ENCODE measurements at places on chromosomes 11 and 22.
A peak's percentile ranks its signal among the peaks of the same experiment; 100 is the strongest.

DNA sequence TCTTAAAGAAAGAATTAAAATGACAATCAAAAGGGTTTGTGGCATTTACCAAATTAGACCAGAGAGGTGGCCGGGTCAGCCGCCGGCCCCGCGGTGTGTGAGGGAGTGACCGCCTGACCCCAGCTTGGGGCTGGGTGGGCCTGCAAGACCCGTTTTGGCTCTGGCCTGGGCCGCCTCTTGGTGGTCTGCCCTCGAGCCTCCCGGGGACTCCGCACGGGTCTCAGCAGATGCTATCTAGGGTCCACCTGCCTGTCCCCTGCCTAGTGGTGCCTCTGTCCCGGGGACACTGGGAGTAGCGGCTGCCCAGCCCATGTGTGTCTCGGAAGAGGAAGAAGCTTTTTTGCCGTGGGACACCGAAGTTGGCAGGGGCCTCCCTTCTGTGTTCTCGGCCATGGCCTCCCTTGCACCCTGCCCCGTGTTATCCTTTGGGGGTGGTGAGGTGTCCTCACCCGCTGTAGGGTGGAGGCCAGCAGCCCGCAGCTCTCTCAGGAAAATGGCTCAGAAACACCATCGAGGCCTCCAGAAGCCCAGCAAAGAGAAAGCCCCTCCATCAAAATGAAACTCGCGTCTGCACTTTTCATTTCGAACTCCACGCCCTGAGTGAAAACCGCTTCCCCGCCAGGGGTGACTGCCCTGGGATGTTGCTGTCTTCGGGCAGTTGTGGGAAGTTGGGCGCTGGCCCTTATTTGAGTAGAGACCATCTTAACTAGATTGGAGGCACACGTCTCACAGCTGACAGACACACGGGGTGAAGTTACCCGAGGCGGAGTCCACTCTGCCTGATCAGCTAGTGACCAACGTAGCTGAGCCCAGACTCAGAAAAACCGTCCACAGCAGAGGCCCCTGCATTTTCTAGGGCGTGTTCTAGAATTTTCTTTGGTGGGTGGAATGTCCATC lies 8.0 kb downstream of the CCND1 start:
- DNase-seq, result no peak

DNA sequence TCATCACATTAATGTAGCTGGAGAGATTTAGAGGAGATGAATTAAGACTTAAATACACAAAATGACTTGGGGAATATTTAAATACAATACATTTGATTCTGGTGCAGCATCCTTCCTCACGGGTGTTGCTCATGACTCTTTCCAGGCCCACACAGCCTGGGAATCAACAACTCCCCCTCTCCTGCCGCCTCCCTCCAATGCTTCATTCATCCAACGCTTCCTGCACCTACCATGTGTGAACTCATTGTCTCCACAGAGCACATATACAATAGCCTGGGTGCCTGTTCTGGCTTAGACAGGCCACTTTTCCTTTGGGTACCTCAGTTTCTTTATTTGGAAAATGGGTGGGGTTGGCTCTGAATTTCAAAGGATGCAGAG lies 476.9 kb upstream of the CADM1 start:
- DNase-seq, result no peak

- no peak for DNase-seq
Measured at GRCh38 chr22:42131562-42131961, 952 bp upstream of the CYP2D6 start.

GRCh38 chr22:33720166-33720878 lies 200.0 kb downstream of the LARGE1 start:
- no peak for DNase-seq

- peak; percentile 77 for DNase-seq
Measured at GRCh38 chr11:35163702-35164496, 24.9 kb downstream of the CD44 start.

DNA sequence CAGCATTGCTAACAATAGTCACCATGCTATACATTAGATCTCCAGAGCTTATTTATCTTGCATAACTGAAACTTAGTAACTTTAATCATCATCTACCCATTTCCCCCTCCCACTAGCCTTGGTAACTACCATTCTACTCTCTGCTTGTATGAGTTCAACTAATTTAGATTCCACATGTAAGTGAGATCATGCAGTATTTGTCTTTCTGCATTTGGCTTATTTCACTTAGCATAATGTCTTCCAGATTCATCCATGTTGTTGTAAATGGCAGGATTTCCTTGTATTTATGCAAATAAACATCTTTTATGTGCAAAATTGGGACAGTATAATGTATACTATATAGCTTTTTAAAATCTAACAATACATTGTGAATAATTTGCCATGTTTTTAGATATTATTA lies 66.0 kb upstream of the ZBED5 start:
- DNase-seq, result no peak

- DNase-seq, result no peak
Measured at GRCh38 chr11:47981667-47982404, 1.5 kb downstream of the PTPRJ start.

DNA sequence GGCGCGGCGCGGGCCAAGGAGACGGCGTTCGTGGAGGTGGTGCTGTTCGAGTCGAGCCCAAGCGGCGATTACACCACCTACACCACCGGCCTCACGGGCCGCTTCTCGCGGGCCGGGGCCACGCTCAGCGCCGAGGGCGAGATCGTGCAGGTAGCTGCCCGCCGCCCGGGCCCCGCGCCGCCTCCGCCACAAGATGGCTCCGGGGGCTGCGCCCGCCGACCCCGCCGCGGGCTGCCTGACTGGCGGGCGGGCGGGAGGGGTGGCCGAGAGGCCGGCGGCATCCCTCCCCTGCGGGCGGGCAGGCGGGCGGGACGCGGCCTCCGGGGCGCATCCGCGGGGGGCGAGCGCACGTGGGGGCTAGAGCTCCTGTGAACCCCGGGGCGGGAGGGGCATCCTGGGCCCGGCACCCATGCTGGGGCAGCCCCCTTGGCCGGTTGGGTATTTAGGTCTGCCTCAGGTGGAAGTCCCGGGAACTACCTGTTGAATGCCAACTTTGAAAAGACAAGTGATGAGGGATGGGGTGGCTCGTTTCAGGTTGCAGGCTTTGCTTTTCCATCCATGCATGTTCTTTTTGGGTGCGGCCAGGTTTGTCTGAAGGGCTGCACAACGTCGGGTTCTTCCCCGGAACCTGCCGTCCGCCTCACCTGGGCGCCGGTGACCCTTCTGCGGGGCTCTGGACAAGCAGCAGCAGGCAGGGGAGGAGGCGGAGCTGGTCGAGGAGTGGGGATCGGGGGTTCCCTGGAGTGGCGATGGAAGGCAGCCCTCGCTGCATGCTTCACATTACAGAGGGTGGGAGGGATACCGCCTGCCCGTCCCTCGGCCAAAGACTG lies 760 bp downstream of the ZNRF3 start:
- DNase-seq, result peak; percentile 36

GRCh38 chr11:116465056-116465455 lies 307.7 kb downstream of the BUD13 start:
- no peak for DNase-seq

- DNase-seq, result no peak
Measured at GRCh38 chr11:30424321-30424720, 101.4 kb downstream of the ARL14EP start.

- DNase-seq, result no peak
Measured at GRCh38 chr11:63917692-63918506, 935 bp upstream of the RCOR2 start.

DNA sequence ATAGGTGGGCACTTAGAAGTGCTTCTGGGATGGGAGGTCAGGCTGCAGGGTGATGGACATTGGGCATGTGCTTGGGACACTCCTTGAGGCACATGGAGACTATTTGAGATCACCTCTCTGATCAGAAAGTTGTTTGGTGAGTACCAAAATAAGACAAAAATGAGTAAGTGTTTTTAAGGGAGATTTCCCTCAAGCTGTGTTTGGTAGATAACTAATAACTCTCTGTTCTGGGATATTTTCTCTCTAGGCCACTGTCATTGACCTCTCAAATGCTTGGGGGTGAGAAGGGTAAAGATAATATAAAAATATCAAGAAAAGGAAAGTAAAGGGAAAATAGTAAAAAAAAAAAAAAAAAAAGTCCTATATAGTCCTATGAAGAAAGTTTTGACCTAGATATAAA lies 117.8 kb downstream of the TEAD1 start:
- no peak for DNase-seq

DNA sequence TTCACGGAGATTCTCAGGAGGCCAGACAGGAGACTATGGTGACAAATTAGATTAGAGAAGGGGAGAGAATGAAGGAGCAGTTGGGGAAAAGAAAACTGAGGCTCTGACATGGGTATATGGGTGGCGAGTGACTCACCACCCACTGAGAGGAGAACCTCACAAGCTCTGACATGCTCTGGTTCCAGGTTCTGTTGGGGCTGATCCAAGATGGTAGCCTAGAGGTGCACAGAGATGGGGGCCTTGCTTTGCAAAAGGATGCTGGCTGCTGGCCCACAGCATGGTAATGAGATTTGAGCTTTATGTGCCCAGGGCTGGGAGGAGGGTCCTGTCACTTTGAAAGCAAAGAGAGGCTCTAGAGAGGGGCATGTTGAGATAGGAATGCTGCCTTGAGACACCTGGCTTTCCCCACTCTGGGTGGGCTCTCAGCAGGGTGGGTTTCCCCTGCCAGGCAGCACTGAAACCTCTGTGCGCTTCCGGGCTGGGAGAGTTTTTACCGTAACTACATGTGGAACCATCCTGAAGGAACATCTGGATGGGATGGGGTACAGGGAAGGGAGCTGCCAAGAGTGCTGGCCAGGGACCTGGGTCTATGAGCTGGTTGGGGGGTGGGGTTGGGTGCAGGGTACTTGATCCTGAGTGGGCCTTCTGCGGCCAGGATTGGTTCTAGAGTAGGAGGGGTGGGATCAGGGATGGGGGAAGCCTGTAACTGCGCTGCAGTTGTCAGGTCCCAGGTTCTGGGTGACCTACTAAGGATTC lies 1.2 kb upstream of the GRK2 start:
- no peak for DNase-seq

GRCh38 chr11:118961189-118961588 lies 5.1 kb downstream of the UPK2 start:
- no peak for DNase-seq

DNA sequence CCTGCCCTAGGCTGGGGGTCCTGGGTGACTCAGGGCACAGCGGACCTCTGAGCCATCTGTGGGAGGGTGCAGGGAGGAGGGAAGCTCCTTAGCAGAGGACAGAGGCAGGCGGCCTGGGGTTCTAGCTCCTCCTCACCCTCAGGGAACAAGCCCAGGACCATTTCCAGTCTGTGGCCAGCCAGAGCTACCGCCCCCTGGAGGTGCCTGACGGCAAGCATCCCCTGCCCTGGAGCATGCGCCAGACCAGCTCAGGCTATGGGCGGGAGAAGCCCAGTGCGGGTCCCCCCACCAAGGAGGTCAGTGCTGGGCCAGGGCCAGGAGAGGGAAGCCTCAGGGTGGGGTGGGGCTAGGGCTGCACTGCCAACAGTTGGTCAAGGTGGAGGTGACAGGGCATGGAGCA lies 26.0 kb upstream of the LRRC10B start:
- DNase-seq, result no peak

DNA sequence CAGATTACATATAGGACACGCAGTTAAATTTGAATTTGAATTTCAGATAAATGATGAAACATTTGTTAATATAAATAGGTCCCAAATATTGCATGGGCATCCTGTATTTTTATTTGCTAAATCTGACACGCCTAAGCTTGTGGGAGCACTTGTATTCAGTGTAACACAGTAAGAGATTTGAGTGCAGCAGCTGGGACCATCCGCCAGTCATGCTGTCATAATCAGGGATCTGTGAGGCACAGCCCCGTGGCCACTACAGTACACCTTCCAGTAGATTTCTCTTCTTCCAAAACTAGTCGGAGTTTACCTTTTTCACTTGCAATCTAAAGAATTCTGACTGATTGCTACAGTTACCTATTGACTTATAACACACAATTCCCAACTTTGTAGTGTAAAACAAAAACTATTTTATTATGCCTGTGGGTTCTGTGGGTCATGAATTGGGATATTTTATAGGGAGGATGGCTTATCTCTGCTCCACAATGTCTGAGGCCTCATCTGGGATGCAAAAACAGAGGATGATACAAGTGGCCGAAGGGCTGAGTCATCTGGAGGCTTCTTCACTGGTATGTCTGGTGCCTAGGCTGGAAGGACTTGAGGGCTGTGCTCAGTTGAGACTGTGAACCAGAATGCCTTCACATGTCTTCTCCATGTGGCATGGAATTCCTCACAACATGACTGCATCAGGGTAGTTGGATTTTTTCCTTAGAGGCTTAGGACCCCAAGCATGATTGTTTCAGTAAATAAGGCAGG lies 74.1 kb downstream of the PRSS23 start:
- DNase-seq, result no peak

DNA sequence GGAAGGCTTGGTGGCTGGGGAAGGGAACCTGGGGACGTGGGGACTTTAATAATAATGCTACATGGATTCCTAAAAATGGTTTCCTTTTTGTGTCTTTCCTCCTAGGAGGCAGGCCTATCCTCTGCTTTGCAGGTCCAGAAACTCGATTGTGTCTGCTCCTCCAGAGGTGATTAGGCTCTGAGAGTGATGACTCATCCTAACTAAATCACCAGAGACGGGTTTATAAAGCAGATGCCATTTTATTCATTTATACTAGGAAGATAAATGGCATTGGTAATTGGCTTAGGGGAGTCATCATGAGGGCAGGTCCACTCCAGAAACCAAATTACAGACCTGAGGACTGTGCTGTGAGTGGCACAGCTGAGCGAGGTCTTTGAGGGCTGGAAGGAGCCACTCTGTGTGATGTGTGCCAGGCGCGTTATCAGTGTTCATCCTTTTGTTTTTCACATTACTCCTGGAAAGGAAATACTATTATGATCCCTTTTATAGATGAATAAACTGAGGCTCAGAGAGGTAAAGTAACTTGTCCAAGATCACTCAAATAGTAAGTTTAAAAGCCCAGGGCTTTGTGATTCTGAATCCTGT lies 7.1 kb downstream of the NLRX1 start:
- no peak for DNase-seq

Data from natural killer cell (primary cell).